ENCODE measurements at places on chromosomes 6 and 20.
A peak's percentile ranks its signal among the peaks of the same experiment; 100 is the strongest.

- DNase-seq, result peak; percentile 45
Observed at GRCh38 chr6:154479351-154479769, 31.1 kb downstream of the CNKSR3 start.

- peak; percentile 79 for DNase-seq
Observed at GRCh38 chr6:35391240-35391968, 49.0 kb downstream of the PPARD start.

GRCh38 chr6:7726416-7727085 is 652 bp downstream of the BMP6 start:
- no peak for DNase-seq

DNA sequence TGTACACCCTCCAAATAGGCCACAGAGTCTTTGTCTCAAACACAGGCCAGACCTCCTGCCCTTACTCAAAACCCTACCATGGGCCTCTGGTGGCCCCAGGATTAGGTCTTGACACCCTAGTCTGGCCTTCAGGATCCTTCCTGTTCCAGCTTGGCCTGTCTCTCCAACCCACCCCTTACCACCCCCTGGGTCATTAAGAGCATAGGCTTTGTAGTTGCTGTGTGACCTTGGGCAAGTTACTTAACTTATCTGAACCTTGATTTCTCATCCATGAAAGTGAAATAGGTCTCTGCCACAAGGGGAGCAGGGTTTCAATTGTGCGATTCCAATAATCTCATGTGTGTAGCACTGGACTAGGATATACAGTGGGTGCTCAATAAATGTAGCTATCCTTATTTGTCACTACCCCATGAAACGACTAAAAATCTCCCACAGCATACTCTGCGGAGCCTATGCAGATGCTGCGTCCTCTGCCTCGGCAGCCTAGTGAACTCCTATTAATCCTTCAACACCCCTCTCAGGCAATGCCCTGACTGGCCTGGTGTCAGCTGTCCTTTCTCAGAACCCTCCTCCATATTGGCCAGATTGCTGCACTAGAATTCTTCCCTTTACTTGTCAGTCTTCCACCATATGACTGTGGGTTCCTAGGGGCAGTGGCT is 39.7 kb upstream of the NOL4L start:
- DNase-seq, result no peak

DNA sequence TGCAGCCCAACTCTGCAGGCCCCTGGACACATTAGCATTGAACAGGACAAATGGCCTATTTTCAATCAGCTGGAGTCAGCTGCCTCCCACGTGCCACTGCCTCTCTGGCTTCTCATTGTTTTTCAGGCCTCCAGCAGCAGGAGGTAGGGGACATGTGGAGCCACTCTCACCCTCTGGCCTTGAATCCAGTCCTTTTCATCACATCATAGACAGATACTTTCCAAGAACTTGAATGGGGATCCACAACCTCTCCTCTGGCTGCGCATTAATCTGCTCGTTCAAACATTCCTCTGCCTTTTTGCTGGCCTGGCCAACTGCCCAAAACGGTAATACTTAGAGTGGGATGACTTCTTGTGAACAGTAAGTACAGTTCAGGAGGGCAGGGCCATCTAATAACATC is 592.3 kb downstream of the PKHD1 start:
- no peak for DNase-seq

DNA sequence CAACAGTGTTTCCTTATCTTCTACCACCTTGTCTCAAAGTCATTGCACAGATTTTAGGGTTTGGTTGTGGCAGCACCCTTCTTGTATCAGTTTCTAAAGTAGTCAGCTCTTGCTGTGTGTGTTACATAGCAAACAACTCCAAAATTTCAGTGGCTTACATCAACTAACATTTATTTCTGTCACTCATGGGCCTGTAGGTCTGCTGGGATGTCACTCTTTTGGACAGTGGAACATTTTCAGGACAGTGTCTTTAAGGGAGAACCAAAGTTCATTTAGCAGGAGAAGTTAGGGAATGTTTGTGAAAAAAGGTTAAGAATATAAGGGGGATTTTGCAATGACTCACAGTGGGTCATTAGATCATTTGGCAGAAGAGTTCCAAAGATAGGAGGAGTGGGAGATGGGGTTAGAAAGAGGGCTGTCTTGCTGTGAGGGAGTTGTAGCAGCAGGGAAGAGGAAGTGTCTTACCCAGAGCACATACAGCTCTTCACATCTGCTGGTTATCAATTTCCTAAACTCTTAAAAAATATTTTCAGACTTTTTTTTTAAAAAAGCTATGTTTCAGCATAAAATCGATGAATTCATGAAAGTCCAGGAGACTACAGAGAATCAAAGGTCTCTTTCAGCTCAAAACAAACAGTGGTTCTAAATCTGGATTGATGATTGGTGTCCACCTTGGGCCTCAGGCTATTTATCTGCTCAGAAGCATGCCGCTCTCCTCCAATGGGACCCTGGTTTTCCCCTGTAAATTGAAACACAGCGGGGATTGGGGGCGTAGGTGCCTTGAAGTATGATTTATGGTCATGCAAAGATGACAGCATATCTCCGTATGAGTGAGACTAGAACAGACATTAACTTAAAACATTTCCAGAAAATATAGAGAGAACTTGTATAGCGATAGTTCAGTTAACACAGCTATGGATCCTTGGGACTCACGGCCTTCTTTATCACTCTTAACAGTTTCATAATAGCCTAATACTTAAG is 117.3 kb downstream of the B3GAT2 start:
- no peak for DNase-seq

GRCh38 chr6:12608874-12609273 is 107.7 kb upstream of the PHACTR1 start:
- DNase-seq, result no peak

DNA sequence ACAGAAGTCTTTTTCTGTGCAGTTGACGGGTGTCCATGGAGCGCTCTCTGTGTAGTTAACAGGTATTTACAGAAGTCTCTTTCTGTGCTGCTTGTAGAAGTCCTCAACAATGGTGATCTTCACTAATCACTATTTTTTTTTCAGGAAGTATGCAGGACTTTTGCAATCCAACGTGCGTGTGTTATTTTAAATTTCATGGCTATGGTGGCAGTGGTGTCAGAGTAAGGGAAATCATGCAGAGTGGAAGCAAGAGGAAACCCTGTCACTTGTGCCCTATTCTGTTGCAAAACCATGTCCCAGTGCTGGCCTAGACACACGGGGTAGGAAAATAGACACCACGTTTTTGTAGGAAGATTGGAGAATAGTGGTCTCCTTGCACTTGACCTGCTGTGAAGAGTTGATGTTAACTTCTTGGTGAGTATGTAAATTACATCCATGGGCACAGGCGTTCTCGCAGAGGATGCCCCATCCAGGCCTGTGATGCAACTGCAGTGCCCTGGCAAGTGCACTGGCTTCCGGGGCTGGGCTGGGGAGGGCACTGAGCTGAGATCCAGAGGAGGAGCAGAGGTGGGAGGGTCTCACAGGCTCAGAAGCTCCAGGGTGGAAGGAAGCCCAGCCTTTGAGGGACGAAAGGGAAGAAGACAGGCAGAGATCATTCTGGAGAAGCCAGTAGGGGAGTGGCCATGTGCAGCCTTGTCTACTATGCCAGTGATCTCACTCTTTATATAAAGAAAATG is 146.5 kb downstream of the SYCP2 start:
- DNase-seq, result no peak

Measured in foreskin fibroblast (primary cell).